Upper lobe of right lung (tissue), 1 donor: ENCODE measurements at places on chromosomes 5 and 9. TPM values are rescaled to one million over a fixed set of nuclear protein-coding genes. Genes with fewer than 3 reads are reported as not detected.

LYRM7 gene
- total RNA-seq: 6.0 TPM

DNA sequence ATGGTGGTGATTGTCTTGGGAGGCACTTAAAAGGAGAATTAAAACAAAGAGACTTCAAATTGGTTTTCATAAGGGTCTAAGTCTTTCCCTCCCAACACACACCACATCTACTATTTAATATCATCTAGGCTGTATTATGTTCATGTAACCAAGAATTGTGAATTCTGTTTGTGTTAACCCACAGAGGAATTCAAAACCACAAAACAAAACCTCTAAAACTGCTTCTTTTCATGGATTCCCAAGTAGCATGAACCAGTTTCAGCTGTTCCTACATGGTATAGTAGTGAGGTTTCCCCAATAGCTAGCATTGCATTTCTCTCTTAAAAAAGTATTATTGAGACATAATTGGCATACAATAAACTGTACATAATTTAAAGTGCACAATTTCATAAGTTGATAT, 283.8 kb downstream of the CD180 start:
- no peak for DNase-seq

DNA sequence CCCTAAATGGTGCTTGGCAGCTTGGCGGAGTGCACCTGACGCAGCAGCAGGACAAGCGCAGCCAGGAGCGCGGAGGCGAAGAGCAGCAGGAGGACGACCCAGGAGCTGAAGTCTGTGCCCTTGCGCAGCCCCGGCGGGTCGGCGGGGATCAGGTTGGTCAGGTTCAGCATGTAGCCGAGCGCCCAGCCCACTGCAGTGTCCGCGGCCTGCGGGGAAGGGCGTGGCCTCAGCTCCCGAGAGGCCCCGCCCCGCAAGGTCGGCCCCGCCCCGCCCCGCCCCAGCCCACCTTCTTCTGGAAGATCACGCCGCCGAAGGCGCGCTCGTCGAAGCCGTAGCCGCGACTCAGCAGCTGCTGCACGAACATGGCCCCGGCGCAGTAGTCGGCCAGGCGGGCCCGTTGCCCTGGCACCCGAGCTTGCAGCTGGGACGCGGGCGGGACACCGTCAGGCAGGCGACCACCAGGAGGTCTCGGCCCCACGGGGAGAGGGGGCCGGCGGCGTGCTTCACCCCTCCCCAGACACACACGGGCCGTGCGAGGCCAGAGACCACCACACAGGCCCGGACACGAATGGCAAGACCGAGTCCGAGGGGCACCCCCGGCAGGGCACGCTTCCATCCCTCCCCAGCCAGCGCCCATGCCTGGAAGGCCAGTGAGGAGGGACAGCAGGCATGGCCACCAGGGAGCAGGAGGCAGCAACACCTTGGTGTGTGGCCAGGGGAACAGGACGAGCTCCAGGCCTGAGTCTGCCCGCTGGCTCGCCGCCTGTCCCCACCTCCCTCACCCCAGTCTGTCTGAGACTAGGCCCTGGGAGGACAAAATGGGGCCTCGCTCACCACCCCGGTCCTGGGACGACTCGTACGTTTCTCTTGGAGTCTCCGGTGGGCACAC, 2.9 kb upstream of the NPDC1 start:
- DNase-seq: no peak

- DNase-seq: no peak
Observed at GRCh38 chr9:121331992-121332685, 37.9 kb downstream of the STOM start.

DNA sequence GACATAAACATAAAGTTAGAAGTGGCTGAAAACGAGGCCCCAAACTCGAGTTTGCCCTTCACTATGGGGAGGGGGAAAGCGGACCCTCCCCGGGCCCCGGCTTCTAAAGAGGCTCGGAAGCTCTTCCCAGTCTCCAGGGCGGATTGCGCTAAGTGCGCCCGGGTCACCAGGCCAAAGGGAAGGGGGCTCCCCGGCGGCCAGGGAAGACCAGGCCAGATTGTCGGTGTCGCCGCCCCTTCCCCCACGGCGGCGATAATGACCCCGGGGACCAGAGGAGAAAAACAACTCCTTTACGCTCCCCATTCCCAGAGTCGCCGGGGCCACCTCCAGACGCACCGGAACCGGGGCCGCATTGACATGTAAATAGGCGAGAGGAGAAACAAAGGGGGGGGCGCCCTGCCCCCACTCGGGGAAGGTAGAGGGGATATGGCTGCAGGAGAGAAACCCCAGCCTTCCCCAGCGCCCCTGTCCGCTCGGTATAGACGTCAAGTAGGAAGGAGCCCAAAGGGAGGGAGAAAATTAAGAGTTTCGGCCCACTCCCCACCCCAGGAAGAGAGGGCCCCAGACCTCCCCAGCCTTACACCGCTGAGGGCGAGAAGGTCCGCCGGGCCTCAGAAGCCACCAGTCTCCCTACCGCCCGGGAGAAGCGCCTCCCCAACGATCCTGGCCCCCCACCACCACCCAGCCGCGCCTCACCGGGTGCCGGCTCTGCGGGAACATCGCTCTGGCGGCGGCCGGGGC, 1.7 kb downstream of the TLE1 start:
- peak; percentile 70 for DNase-seq

GRCh38 chr5:121313886-121314285, 537.8 kb upstream of the FTMT start:
- DNase-seq: no peak

CFAP157 gene
- total RNA-seq: 0.29 TPM

DNA sequence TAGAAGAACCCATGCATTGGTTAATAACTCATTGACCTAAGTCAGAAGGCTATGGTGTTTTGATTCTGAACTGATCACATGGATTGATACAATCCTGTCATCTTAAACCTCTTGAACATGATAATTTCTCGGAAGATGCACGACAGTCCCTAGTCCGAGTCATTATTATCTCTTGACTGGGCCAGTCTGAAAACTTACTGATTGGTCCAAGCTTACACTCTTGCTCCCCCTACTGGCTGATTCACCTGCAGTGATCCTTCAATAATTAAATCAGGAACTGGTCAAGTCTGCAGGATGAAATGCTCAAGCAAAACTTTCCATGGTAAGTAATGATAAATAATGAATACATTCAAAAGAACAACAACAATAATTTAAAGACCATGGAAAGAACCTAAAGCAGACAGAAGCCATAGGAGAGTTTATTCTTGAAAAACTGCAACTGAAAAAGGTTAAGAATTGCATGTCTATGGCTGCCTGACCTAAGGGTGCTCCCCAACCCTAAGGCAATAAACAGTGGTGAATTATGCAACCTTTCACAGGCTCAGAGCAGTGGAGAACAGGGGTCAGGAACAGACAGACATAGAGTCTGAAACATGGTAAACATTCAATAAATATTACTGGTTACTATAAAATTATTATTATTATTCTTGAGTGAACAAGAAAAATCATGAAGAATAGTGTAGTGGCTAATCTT, 79.3 kb downstream of the BRINP1 start:
- no peak for DNase-seq

- no peak for DNase-seq
Observed at GRCh38 chr5:143142596-143143435, 260.7 kb downstream of the NR3C1 start.

- DNase-seq: no peak
Observed at GRCh38 chr9:21747175-21747574, 55.3 kb upstream of the MTAP start.

DNA sequence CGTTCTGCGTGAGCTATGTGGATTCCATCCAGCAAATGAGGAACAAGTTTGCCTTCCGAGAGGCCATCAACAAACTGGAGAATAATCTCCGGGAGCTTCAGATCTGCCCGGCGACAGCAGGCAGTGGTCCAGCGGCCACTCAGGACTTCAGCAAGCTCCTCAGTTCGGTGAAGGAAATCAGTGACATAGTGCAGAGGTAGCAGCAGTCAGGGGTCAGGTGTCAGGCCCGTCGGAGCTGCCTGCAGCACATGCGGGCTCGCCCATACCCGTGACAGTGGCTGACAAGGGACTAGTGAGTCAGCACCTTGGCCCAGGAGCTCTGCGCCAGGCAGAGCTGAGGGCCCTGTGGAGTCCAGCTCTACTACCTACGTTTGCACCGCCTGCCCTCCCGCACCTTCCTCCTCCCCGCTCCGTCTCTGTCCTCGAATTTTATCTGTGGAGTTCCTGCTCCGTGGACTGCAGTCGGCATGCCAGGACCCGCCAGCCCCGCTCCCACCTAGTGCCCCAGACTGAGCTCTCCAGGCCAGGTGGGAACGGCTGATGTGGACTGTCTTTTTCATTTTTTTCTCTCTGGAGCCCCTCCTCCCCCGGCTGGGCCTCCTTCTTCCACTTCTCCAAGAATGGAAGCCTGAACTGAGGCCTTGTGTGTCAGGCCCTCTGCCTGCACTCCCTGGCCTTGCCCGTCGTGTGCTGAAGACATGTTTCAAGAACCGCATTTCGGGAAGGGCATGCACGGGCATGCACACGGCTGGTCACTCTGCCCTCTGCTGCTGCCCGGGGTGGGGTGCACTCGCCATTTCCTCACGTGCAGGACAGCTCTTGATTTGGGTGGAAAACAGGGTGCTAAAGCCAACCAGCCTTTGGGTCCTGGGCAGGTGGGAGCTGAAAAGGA, 10.9 kb downstream of the QRFP start:
- no peak for DNase-seq

GRCh38 chr5:173765029-173765644, 123.0 kb upstream of the CPEB4 start:
- DNase-seq: no peak
